Endothelial cell (in vitro differentiated cells): ENCODE measurements at places on chromosomes 7 and 10.

DNA sequence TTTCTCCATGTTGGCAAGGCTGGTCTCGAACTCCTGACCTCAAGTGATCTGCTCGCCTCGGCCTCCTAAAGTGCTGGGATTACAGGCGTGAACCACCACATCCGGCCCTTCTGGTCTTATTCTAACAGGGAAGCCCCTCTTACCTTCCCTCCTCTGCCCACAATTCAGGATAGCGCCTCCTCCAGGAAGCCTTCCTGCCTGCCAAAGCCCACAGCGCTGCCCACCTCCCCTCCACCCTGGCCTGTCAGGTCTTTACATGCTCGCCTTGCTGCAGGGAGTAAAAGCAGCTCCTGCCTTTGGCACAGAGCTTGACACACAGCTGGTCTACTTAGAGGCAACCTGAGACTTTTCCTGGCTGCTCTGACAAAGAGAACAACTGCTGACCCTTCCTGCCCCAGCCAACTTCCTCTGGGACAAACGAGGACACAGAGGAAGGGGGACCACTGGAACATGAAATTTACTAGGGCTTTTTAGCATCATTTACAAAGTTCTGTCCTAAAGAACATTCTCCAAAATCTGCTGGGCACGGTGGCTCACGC is 13.2 kb downstream of the MLXIPL start:
- H3K27me3 ChIP-seq, result peaks cover 9% of the 10 kb centered on the region
- peaks cover 8% of the 10 kb centered on the region for H3K36me3 ChIP-seq
- H3K27ac ChIP-seq, result peak overlapping the region; percentile 77
- no peak for DNase-seq

DNA sequence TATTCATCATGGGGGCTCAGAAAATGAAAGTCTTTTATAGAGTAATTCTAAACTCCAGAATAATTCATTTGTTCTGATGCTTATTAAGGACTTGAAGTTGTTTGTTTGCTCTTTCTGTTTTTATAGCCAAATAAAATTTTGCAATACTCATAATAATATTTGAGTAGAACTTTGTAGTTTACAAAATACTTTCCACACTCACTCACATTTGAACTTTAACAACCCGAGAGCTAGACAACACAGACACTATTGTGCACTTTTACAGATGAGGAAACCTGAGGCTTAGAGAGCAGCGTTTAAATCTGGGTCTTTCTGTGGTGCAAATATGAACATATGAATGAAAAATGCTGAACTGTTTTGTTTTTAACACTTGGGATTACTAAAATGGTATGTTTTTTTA is 126.8 kb downstream of the KAT6B start:
- H3K4me3 ChIP-seq, result no peak overlapping the region
- no peaks in the 10 kb centered on the region for H3K36me3 ChIP-seq
- peaks cover 8% of the 10 kb centered on the region for H3K4me1 ChIP-seq
- no peak overlapping the region for H3K27ac ChIP-seq
- H3K27me3 ChIP-seq, result no peaks in the 10 kb centered on the region
- no peak for DNase-seq

DNA sequence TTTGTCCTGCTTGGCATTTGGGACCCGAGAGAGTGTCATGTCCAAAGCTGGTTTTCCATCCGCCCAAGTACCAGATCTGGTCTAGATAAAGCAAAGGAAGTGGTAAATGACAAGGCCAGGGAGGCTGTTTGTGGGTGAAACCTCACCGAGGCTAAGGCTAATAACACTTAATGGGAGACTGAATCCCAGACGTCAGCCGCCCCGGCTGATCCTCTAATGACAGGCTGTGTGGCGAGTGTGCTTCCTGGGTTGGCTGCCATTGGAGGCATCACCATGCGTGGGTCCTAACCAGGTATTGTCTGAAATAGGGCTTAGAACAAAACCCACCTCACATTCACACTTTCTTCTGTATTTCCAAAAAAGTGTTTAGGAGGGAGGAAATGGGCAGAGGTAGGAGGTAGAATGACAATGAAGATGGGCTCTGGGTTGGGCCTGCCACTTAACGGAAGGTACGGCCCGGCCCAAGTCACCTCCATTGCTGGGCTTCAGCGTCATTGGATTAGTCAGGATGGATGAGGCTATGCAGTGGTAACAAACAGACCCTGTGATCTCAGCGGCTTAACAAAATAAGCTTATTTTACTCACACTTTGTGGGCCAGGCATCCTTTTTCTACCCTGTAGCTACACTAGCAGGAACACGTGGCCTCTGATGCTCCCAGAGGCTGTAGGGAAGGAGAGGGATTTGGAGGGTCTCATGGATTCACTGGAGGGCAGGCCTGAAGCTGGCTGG is 59.7 kb downstream of the PROSER2 start:
- H3K27me3 ChIP-seq, result peaks cover 8% of the 10 kb centered on the region
- no peak overlapping the region for H3K27ac ChIP-seq
- no peak overlapping the region for H3K4me3 ChIP-seq
- no peaks in the 10 kb centered on the region for H3K36me3 ChIP-seq
- no peak for DNase-seq
- H3K4me1 ChIP-seq, result peaks cover 9% of the 10 kb centered on the region

DNA sequence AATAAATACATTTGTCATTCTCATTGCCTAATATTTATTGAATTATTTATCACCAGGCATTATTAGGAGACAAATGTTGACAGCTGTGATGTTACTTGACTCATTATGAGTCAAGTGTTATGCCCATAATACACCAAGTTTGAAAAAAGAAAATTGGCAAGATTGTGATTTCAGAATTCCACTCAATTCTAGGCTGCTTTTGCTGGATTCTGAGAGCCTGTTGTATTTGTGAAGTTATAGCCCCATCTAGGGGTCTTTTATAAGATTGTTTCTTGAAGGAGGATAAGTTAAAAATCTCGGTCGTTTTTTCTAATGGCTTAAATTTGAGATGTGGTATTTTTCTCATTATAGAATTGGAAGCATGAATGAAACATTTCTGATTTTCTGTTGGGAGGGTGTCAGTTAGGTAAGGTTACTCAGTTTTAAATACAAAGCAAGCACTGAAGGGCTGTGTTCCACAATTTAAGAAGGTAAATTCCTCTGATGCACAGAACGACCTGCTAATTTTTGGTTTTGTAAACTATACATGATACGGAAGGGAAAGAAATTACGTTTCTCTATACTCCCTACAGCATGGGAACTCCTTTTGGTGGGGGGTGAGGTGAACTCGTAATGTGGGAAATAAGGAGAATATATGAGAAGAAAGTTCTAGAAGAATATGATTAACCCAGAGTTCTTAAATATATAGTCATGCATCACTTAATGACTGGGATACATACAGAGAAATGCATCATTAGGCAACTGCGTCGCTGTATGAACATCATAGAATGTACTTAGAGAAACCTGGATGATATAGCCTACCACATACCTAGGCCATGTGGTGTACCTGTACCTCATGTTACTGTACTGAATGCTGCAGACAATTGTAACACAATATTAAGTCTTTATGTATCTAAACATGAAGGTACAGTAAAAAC is 2.6 kb downstream of the STK31 start:
- no peak overlapping the region for H3K4me3 ChIP-seq
- H3K36me3 ChIP-seq, result no peaks in the 10 kb centered on the region

GRCh38 chr7:151383638-151384351 is 26.0 kb downstream of the WDR86 start:
- peaks cover 29% of the 10 kb centered on the region for H3K36me3 ChIP-seq
- H3K27me3 ChIP-seq, result peaks cover 21% of the 10 kb centered on the region
- H3K4me1 ChIP-seq, result peaks cover 9% of the 10 kb centered on the region
- H3K4me3 ChIP-seq, result no peak overlapping the region

GRCh38 chr10:23065181-23065948 is 30.0 kb upstream of the MSRB2 start:
- no peak for DNase-seq
- peaks cover 8% of the 10 kb centered on the region for H3K4me1 ChIP-seq

- no peaks in the 10 kb centered on the region for H3K36me3 ChIP-seq
- H3K27ac ChIP-seq, result no peak overlapping the region
- DNase-seq, result no peak
- no peak overlapping the region for H3K4me3 ChIP-seq
- H3K27me3 ChIP-seq, result no peaks in the 10 kb centered on the region
- no peaks in the 10 kb centered on the region for H3K4me1 ChIP-seq
Observed at GRCh38 chr7:87364246-87364645, 18.8 kb downstream of the CROT start.

DNA sequence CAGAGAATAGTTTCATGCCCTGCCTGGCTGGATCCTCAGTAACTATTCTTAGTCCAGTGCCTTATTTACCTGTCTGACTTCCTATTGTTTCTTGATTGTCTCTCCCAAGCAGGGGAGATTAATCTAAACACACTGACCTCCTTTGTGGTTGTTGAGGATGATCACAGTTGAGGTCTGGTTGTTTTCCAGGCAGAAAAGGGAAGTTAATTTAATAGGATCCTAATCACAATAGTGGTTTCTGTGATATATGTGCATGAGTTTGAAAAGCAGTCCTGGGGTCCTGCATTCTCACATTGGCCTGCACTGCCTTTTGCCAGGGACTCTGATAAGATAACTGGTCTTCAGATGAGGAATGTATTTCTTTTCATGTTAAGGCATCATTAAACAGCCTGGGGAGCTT is 130.1 kb downstream of the SND1 start:
- H3K4me3 ChIP-seq, result no peak overlapping the region
- peaks cover 80% of the 10 kb centered on the region for H3K4me1 ChIP-seq
- peak overlapping the region; percentile 38 for H3K27ac ChIP-seq
- peaks cover 4% of the 10 kb centered on the region for H3K36me3 ChIP-seq

DNA sequence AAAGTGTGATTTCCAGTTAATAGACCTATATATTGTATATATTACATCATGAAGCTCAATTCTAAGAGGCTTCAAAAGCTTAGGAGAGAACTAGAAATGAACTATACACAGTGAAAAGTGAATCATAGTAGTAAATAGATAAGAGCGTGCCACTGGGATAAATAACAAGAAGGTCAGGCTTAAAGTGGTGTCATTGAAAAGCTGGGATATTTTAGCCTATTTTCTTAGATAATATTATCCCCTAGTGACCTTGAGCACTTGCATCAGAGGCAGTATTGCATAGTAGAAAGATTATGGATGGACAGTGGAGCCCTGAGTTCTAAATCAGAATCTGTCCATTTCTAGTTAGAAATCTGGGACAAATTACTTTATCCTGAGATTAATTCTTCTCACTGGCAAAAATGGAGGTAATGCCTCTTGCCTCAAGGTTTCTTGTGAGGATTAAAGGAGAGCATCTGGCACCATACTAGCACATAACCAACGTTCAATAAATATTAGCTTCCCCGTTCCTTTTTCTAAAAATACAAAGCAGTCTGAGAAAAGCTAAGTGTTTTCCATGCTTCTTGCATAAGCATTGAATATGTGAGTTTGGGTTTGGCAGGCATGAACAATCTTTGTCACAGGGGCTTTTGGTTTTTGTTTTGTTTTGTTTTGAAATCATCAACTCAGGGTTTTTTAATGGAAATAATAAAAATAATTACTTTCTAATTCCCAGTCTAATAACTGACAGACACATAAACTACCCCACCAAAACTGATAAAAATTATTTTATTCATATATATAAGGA is 27.3 kb upstream of the MACC1 start:
- no peaks in the 10 kb centered on the region for H3K36me3 ChIP-seq
- H3K4me1 ChIP-seq, result peaks cover 11% of the 10 kb centered on the region
- no peak overlapping the region for H3K27ac ChIP-seq
- H3K27me3 ChIP-seq, result no peaks in the 10 kb centered on the region
- H3K4me3 ChIP-seq, result no peak overlapping the region
- DNase-seq, result no peak

DNA sequence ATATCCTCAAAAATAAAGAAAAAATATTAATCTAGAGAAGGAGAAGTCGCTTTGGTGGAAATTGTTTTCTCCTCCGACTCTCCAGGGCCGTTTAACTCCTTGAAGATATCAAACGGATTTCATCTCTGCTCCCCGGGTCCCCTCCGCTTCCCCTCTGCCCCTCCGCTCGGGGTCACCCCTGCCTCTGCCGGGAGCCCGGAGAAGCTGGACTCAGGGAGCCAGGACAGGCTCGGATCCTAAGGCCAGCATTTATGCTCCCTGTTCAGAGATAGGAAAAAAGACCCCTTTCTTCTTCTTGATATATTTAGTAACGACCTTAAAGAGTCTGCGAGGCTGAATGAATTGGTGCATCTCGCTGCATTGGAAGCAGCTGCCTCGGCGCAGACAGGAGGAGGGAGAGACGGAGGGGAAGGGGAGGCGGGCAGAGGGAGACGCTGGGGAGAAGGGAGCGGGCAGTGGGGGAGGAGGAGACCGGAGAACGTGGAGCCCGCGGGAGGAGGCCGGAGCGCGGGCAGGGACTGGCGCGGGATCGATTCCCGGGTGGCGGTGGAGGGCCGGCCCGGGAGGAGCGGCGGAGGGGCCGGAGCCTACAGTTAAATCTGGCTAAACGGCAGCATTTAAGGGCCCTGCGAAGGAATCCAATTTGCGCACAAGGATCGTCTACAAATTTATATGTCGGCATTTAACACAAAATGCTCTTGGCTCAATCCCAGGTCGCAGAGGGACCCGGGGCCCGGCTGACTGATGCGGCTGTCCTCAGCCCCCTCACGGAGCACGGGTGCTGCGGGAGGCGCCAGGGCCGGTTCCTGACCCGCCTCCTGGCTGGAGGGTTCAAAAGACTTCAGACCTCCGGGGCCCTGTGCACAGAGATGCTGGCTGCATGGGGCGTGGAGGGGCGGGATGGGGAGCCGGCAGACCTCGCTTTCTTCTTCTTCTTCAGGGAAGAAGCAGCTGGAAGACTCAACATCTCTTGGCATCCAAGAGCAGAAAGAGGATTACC is 55.6 kb downstream of the CRTAC1 start:
- H3K36me3 ChIP-seq, result no peaks in the 10 kb centered on the region
- peaks cover 13% of the 10 kb centered on the region for H3K27me3 ChIP-seq
- DNase-seq, result peak; percentile 19
- no peak overlapping the region for H3K27ac ChIP-seq
- H3K4me1 ChIP-seq, result peaks cover 9% of the 10 kb centered on the region

DNA sequence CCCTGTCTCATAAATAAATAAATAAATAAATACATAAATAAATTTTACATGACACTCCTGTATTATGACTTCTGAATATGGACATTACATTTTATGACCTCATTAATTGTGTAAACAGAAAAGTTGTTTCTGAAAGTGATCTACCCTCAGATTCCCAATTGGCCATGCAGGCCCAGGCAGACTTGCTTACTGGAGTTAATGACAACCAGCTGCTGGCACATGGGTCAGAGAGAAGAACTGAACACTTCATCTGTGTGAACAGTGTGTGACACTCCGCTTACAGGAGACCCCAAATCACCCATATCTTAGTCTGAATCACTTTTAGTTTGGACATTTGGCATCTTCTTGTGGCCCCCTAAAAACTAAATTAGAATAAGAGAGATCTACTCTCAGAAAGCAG is 31.4 kb downstream of the PARP12 start:
- H3K4me1 ChIP-seq, result peaks cover 8% of the 10 kb centered on the region
- peaks cover 5% of the 10 kb centered on the region for H3K36me3 ChIP-seq
- no peak overlapping the region for H3K4me3 ChIP-seq
- peaks cover 9% of the 10 kb centered on the region for H3K27me3 ChIP-seq

DNA sequence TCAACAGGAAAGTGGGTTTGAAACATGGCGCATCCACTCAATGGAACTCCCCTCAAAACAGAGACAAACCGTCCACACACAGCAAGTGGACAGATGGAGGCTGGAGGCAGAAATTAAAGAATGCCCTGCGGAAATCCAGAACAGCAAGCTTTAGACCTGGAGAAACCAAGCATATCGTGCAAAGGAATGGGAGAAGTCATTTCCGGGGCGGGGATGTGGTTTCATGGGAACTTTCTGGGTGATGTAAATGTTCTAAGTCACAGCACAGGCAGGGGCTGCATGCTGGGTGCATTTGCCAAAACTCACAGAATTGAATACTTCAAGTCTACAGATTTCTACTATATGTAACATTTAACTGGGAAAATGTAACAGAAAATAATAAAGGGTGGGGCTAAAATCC is 213.0 kb downstream of the PTPRN2 start:
- H3K4me3 ChIP-seq, result peak overlapping the region; percentile 58
- H3K4me1 ChIP-seq, result no peaks in the 10 kb centered on the region
- peaks cover 14% of the 10 kb centered on the region for H3K36me3 ChIP-seq
- no peak overlapping the region for H3K27ac ChIP-seq
- no peak for DNase-seq
